ENCODE measurements at places on chromosomes 16 and 17. TPM values are rescaled to one million over a fixed set of nuclear protein-coding genes. Genes with fewer than 3 reads are reported as not detected.

SLC2A4 gene
- total RNA-seq: not detected

CCDC78 gene
- total RNA-seq: 7.5 TPM

MAP2K6 gene
- 47.3 TPM for total RNA-seq

PDP2 gene
- total RNA-seq: 12.5 TPM

HBA1 gene
- total RNA-seq: 263 TPM

C17orf107 gene
- 3.8 TPM for total RNA-seq

TNK1 gene
- total RNA-seq: 1.3 TPM

TBC1D26 gene
- total RNA-seq: 4.4 TPM

NAT9 gene
- total RNA-seq: 40.4 TPM

ZG16B gene
- total RNA-seq: not detected

CES4A gene
- total RNA-seq: 33.8 TPM

ASGR2 gene
- total RNA-seq: not detected

FOXN1 gene
- not detected for total RNA-seq

MT1F gene
- total RNA-seq: 3.8 TPM

NOD2 gene
- 0.31 TPM for total RNA-seq

SMIM22 gene
- total RNA-seq: not detected

MT1E gene
- 6.6 TPM for total RNA-seq

WNK4 gene
- not detected for total RNA-seq

CLDN7 gene
- total RNA-seq: not detected

VTN gene
- 0.63 TPM for total RNA-seq

SPHK1 gene
- total RNA-seq: 0.94 TPM

GUCY2D gene
- total RNA-seq: not detected

ENPP7 gene
- total RNA-seq: not detected

ALDH3A1 gene
- not detected for total RNA-seq

HP gene
- 4.1 TPM for total RNA-seq

GJD3 gene
- total RNA-seq: not detected

CCR7 gene
- not detected for total RNA-seq

TOP2A gene
- 39.8 TPM for total RNA-seq

ARL5C gene
- total RNA-seq: not detected

SYT17 gene
- 16.9 TPM for total RNA-seq
